ENCODE measurements at places on chromosomes 1 and 21.

GRCh38 chr1:2330035-2330434 is 61.3 kb downstream of the MORN1 start:
- DNase-seq = no peak

GRCh38 chr21:41701749-41702148 is 65.1 kb downstream of the RIPK4 start:
- no peak for DNase-seq

DNA sequence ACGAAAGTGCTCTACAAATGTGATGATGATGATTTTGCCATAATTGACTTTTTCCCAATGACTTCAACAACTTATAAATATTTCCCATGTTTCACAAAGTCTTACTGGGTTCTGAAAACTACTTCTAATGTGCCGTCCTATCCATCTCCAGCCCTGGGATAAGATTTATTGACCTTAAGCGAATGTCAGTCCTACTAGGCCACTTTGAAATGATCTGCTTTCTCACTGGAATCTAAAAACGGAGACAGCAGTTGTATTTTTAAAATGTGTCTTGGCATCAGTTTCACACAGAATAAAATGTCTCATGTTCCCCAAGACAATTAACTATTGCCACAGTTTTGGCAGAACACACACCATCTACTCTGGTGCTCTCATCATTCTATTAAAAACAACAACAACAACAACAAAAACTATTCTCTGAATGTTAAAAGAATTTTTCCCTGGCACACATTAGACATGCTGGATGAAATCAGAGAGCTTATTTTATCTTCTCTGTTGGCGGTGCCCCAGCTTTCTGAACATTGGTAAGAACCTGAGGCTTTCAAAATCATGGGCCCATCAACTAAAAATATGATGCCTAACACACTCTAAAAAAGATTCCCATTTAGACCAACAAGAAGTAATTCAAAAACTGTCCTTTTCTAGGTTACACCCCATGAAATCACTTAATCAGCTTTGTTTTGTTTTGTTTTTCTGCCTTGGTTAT is 23.1 kb upstream of the DNASE2B start:
- DNase-seq = no peak

GRCh38 chr1:186212568-186213224 is 162.4 kb downstream of the TPR start:
- DNase-seq = no peak

DNA sequence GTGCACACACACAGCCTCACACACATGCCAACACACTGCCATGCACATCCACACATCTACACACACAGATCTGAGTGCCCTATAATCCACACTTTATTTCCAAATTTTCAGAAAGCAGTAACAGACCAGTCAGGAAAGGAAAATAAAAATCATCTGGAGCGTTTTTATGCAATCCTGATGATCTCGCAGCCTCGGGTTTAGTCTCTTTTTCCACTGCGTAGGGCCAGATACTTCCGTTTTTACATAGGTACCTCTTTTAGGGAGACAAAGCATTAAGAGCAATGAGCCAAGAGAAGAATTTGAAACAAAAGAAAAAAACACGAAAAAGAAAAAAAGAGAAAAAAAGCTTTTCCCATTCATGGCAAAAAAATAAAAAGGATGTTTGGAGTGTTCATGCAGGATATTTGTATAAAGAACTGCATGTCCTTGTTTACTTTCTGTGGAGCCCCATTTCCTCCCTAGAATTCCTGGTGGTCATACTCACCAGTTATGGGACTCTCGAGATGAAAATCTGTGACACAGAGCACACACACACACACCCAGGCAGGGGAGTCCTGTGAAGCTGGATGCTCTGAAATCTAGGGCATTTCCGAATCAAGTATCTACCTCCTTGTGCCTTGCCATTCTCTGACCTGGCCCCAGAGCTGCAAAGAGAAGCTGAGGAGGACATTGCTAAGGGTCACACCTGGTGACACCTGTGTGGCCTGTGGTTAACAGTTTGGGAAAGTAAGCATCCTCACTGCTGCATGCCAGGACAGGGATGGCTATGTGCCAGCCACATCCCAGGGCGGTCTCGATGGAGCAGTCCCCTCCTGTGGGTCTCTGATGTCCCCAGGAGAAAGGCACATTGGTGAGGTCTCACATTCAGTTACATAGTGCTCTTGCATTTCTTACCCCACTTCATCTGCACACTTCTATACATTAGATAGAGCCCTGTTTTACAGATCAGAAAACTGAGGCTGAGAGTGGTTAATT is 83.6 kb downstream of the RUNX1 start:
- DNase-seq = no peak

GRCh38 chr1:19043579-19044443 is 87.3 kb upstream of the IFFO2 start:
- no peak for DNase-seq

DNA sequence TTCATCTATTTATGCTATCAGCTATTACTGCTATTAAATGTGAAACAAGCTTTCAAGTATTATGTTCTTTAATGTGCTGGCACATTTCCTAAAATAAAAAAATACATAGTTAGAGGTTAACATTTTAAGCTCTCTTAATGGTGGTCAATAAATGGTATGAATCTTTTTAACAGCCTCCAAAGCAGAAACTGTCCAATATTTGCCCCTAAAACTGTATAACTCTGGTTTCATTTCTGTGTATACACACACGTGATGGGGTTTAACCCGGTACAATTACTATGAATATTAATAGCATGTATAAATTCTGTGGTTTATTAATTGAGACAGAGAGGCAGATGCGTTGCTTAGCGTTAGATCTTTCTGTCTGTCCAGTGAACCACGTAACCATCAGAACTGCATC is 2.2 kb downstream of the ESRRG start:
- DNase-seq = no peak

DNA sequence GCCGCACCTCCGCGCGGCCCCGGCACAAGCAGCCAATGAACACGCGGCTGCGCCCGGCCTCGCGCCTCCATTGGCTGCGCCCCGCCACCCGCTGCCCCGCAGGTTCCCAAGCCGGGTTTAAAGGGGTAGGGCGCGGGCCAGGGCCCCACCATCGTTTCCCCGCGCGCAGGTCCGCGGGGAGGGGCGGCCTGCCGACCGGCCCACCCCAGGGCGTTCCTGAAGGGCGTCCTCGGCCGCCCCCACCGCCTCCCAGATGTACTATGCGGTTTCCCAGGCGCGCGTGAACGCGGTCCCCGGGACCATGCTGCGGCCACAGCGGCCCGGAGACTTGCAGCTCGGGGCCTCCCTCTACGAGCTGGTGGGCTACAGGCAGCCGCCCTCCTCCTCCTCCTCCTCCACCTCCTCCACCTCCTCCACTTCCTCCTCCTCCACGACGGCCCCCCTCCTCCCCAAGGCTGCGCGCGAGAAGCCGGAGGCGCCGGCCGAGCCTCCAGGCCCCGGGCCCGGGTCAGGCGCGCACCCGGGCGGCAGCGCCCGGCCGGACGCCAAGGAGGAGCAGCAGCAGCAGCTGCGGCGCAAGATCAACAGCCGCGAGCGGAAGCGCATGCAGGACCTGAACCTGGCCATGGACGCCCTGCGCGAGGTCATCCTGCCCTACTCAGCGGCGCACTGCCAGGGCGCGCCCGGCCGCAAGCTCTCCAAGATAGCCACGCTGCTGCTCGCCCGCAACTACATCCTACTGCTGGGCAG is at the start of gene OLIG1:
TSS of gene OLIG1 (plus strand) at position 148 of the 750 bp plus-strand sequence. CDS start at position 254, 106 bp downstream.
- DNase-seq = no peak

- DNase-seq = no peak
Observed at GRCh38 chr1:198833706-198834503, 195.1 kb downstream of the PTPRC start.

GRCh38 chr1:218887141-218887925 is 286.3 kb upstream of the LYPLAL1 start:
- no peak for DNase-seq

- DNase-seq = no peak
Observed at GRCh38 chr1:160284220-160284781, 632 bp downstream of the PEX19 start.

DNA sequence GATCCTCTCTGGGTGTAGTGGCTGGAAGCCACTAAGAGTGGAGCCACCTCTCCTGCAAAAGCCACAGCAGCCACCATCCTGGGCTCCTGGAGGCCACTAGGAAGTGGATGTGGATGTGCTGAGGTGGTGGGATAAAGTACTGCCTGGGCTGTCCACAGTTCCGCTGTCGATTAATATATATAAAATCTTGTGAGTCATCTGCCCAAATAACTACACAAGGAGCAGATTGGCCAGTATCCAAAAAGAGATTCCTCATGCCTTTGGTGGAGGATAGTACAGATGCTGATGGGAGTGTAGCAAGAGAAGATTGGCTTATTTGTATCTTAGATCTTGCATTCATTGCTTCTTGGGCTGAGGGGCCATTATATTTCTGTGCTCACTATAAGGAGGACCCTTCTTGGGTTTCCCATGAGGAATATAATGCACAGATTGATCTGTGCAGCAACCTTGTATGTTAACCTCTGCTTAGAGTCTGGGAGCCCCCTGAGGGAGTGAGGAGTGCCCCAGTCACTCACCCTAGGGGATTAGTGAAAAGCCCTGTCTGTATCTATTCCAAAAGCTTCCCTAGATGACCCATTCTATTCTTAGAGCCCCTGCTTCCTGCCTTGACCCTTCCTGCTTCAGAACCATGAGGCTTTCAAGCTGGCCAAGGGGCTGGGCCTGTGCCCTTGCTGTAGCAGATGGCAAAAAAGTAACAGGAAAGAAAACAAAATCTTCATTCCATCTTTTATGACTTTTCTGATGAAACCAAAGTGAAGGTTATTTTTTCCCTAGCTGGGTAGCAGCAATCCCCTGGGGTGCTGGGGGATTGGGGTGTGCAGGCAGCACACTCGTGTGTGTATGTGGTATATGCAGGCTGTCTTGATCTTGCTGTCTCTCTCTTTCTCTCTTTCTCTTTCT is 31.7 kb downstream of the RCSD1 start:
- DNase-seq = no peak

DNA sequence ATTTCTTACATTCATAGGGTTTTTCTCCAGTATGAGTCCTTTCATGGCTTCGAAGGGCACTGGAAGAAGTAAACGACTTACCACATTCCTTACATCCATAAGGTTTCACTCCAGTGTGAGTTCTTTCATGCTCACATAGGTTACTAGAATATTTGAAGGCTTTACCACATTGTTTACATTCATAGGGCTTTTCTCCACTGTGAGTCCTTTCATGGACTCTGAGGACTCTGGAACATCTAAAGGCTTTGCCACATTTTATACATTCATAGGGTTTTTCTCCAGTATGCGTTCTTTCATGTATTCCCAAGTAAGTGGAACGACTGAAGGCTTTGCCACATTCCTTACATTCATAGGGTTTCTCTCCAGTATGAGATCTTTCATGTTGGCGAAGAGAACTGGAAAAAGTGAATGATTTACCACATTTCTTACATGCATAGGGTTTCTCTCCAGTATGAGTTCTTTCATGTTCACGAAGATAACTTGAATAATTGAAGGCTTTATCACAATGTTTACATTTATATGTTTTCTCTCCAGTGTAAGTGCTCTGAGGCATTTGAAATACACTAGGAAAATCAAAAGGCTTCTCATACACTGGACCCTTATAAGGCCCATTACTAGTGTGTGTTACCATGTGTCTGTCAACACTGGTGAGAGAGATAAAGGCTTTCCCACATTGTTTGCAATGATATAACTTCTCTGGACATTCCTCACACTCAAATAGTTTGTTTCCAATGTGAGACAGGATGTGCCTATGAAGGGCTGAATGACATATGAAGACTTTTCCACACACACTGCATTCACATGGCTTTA is 29.9 kb upstream of the ZNF695 start:
- no peak for DNase-seq

DNA sequence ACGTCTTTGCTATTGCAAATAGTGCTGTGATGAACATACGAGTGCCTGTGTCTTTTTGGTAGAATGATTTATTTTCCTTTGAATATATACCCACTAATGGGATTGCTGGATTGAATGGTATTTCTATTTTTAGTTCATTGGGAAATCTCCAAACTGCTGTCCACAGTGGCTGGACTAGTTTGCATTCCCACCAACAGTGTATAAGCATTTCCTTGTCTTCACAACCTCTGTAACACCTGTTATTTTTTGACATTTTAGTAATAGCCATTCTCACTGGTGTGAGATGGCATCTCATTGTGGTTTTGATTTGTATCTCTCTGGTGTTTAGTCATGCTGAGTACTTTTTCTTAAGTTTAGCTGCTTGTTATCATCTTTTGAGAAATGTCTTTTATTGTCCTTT is 215.0 kb downstream of the FMN2 start:
- no peak for DNase-seq

GRCh38 chr1:111442457-111442856 is 6.6 kb downstream of the WDR77 start:
- DNase-seq = no peak

DNA sequence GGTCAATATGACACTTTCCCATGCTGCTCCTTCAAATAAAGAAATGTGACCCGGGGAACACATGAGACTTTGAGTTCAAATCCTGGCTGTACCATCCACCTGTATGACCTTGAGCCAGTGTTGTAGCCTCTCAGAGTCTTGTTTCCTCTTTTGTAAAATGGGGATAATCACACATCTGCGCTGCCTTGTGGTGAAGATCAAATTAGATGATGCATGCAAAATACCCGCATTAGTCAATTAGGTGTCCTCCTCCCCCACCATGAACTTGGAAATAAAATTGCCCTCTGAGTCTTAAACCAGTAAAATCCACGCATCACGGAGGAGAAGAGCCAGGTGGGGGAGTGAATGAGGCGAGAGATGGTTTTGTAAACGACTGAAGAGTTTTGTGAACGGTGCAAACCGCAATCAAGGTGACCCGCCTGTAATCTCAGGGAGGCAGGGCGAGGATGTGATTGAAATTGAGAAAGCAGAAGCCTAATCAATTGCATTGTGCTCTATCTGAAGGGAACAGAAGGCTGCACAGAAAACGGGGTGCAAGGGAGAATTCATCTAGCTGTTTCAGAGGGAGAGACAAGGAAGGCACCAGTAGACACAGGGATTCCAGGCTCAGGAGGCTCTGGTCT is 5.8 kb upstream of the AHDC1 start:
- DNase-seq = no peak

DNA sequence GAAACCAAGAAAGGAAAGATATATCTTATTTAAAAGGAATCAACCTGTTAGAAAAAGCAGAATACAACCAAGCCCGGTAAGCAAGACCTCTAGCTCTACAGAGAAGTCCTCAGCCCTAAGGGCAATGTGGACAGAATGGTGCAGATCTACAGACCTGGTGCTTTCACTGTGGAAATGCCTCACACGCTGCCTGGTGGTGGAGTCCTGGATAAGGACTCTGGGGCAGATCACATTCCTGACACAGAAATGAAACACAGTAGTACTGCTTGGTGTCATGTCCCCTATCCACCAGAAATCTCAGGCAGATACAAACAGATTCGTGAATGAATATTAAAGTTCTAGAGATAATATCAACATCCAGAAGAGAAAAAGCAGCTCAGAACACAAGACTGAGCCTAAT is 6.8 kb downstream of the CNN3 start:
- DNase-seq = no peak

Data from activated T-helper 1 cell treated with anti-CD3 and anti-CD28 coated beads, Interleukin-2, amount 50 U/mL, for 16 hours (primary cell).